Activated T-helper 9 cell treated with anti-CD3 and anti-CD28 coated beads, Interleukin-2, amount 50 U/mL, for 16 hours (primary cell): ENCODE measurements at places on chromosomes 2 and 18.

- no peak for DNase-seq
These were observed 226.1 kb downstream of the LRRTM1 start for GRCh38 chr2:80078290-80079036.

DNA sequence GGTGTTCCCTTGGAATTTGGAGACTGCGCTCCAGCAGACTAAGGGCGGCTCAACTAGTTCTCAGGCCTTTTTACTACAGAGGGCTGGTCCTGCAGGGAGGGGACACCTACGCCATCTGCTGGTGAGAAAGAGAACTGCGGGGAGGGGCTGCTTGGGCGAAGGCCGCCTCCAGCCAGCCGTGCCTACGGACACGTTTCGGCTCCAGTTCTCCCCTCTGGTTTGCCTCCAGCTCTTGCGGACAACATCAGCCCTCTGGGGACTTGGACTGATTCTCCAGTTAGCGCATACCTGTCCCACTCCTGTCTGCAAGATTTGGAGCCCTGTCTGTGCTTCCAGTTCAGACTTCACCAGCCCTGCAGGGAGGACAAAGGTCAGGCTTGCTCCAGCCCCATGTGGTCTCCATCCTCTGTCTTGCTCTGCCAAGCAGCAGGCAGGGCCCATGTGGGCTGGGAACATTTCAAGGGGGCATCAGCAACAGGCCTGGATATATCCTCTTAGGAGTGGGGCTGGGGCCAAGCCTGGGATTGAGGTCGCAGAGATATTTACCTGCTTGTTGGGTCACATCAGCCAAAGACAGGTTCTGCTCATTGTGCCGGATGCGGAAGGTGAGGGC lies 10.3 kb downstream of the PTPRN start:
- DNase-seq, result peak; percentile 77

GRCh38 chr2:48126162-48126561 lies 219.9 kb upstream of the FBXO11 start:
- no peak for DNase-seq

DNA sequence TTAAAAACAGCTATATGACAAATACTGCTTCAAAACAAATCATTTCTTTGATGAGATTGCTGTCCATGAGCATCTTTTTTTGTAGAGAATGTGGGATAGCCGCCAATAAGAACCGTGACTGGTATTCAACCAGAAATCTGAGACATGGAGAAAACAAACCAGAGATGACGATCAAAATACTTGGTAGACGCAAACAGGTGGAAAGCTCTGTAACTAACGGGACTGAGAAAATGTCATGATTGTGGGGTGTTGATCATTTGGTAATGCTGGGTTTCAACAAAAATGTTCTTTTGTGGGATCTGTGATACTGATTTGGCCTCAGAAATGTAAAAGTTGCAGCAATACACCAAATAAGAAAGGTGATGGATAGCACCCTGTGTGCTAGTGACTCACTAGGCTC lies 364.8 kb downstream of the NYAP2 start:
- no peak for DNase-seq

DNA sequence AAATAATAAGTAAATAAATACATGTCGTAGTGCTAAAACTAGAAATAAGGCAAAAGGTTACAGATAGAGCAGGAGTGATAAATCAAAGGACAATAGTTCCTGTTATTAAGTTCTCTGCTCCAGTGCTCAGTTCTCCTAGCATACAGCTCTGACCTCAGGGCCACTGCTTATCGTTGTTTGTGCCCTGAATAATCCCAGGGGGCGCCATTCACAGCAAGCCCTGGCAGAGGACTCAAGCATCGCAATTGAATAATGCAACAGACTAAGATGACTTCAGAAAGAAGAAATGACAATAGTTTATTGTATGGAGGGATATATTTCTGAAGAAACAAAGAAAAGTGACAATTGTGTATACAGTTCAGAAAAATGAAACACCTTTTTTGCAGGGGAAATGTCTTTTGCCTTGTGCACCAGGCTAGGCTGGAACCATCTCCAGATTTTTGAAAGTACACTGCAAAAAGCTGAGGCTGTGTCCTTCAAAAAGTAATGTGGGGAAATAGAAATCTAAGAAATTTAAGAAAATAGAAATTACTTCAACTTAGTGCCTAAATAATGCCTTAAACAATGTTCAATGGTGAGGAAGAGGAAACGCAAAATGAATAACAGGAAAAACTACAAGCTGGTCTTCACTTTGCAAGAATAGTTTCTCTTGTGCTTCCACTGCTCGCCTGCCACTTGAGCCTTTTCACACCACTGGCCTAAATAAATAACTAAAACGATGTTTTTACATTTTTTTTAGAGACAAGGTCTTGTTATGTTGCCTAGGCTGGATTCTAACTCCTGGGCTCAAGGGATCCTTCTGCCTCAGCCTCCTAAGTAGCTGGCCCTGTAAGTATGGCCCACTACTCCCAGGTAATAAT lies 19.0 kb upstream of the CCNYL1 start:
- DNase-seq, result peak; percentile 18

DNA sequence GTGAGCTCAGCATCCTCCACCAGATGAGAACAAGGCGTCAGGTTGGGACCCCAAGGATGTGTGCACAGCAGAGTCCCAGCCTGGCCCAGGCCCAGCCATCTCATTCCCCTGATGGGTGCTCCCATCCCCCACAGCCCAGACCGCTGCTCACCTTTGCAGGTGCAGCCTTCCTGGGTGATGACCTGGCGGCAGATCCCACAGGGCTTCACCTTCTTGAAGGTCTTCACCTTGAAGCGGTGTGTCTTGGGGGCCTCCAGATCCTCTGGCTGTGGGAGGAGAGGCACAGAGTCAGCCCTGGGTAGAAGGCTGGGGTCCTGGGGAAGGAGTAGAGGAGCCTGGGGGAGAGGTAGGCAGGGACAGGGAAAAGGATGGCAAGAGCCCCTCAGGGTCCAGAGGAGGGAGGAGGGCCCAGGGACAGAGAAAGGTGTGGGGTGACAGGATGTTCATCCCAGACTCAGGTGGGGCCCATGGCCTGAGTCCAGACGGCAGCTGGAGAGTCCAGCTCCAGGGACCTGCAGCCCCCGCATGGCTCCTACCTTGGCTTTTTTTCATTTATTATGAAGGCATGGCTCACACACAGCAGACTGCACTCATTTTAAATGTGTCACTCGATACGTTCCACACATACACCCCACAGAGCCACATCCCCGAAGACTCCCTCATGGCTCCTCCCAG lies 11.9 kb downstream of the TNS1 start:
- DNase-seq, result no peak

DNA sequence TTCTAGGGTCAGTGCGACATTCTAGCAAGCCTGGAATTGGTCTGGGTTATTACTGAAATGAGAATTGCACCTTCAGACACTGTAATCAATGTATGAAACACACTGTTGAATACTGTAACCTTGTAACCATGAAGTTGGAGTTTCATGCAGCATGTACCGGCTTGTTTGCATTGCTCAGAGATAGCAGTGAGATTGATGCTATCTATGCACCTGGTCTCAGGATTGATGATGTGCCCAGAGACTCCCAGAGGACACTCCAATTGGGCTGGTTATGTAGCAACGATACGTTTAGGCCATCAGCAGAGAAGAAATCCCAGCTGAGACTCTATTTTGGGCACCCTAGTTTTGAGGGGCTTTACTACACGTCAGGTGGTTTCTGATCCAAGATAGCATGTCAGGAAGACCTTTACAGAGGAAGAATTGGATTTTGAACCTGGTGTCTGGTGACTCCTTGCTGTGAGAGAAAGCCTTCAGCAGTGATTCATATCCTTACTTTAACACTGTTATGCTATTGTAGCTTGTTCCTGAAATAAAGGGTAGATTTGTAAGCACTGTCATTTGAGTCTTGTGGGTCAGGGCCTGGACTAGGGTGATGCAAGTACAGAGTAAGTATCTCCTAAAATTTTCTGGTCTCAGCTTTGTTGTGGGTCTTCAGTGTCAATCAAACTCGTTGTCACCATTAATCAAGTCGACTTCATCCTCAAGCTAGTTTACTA lies 305.1 kb upstream of the GULP1 start:
- no peak for DNase-seq

DNA sequence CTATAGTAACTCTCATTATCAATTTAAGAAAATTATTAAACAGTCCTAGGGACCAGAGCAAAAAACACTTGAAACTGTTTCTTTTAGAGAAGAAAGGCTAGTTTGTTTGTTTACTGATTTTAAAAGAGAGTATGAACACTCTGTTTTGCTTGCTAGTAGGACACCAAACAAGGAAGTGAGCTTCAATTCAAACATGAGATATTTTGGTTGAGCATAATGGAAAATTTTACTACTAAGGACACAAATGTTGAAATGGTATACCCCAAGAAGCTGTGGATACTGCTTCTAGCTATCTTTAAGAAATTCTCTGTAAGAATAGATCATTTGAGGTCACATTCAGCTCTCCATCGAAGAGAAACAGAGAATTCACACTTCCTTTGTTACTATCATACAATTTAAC lies 216.3 kb upstream of the SMAD7 start:
- DNase-seq, result no peak

DNA sequence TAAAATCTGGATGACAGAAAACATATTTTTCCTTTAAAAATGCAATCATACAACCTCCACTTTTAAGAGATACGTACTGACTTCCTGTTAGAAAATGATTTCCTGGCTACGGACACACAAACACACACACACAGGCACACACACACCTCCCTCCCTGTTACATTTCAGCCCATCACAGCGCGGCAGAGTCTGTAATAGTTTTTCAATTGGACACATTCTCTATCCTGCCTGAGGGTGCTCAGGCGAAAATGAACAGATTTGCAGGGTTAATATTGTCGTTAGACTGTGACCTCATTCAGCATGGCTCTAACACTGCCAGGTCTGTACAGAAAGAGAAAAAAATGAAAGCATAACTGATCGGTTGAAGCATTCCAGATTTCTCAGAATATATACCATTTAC lies 45.0 kb downstream of the KCTD1 start:
- no peak for DNase-seq

GRCh38 chr2:241817126-241817820 lies 8.3 kb downstream of the NEU4 start:
- no peak for DNase-seq

DNA sequence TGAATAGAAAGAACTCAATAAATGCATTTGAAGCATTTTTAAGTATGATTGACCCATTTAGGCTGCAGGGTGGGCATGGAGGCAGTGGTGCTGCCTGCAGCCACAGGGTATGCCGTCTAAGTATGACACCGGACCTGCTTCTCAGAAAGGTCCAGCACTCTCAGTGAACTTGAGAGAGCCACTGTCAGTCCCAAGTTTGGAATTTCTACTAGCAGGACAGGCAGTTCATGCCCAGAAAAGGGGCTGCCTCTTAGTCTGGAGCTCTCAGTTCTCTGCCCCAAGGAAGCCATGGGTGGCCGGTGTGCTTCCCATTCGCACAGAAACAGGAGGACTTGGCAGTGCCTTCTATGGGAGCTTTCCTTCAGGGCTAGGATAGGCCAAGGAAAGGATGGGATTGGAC lies 24.0 kb upstream of the MYCN start:
- DNase-seq, result no peak

DNA sequence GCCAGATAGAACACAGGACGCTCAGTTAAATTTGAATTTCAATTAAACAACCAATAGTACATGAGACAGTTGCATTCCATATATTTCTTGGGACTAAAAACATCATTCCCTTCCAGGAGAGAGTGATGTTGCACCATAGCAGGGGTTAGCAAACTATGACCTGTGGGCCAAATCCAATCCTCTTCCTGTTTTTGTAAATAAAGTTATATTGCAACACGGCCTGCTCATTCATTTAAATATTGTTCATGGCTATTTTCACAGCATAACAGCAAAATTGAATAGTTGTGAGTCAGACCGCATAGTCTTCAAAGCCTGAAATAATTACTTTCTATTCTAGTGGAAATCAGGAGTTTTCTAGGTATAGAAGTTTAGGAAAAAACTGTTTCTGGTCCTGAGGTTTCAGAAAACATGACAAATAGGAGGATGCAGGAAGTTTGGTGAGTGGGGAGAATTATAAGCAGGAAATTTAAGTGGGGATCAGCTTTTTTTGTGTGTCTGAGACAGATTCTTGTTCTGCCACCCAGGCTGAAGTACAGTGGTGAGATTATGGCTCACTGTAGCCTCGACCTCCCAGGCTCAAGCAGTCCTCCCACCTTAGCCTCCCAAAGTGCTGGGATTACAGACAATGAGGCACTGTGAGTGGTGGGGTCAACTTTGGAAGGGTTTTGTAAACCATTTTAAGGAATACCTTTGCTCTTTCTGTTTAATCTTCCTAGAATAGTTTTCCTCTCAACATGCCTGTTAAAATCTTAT lies 131.5 kb downstream of the SOCS6 start:
- DNase-seq, result no peak

GRCh38 chr2:100126897-100127401 lies 15.4 kb downstream of the AFF3 start:
- DNase-seq, result no peak

DNA sequence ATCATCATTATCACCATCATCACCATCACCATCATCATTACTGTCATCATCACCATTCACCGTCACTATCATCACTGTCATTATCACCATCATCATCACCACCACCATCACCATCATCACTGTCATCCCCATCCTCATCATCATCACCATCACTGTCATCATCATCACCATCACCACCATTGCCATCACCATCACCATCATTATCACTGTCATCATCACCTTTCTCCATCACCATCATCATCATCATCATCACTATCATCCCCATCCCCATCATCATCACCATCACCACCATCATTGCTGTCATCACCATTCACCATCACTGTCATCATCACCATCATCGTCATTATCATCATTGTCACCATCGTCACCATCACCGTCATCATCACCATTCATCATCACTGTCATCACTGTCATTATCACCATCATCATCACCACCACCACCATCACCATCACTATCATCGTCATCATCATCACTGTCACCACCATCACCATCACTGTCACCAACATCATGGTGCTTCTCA lies 9.8 kb downstream of the HPCAL1 start:
- DNase-seq, result no peak

DNA sequence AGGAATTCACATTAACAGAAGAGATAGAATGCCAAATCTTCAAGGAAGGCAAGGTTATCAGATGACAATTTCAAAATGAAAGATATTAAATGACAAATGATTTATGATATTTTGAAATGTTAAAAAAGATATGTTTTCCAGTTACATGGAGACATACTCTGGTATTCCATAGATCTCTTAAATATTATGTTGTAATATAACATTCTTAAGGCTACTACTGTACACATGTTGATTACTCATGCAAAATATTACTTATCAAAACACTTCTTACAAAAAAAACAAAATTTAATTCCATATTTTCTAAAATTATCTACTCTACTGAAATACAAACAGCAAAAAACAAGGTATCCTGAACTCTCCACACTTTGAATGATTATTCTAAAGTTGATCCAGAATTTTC lies 22.9 kb downstream of the RTTN start:
- DNase-seq, result no peak

- DNase-seq, result no peak
These were observed 24.1 kb upstream of the SIX2 start for GRCh38 chr2:45033302-45033701.

GRCh38 chr2:168694866-168695265 lies 107.6 kb upstream of the NOSTRIN start:
- DNase-seq, result no peak

- DNase-seq, result no peak
These were observed 54.9 kb upstream of the CRIM1 start for GRCh38 chr2:36300697-36301096.

GRCh38 chr2:120367221-120367620 lies 21.3 kb downstream of the INHBB start:
- no peak for DNase-seq
